ENCODE measurements at places on chromosomes 1 and 21. TPM values are rescaled to one million over a fixed set of nuclear protein-coding genes. Genes with fewer than 3 reads are reported as not detected.

Gene LCE1D
- not detected for total RNA-seq

Gene TTC3
- 224 TPM for total RNA-seq

DNA sequence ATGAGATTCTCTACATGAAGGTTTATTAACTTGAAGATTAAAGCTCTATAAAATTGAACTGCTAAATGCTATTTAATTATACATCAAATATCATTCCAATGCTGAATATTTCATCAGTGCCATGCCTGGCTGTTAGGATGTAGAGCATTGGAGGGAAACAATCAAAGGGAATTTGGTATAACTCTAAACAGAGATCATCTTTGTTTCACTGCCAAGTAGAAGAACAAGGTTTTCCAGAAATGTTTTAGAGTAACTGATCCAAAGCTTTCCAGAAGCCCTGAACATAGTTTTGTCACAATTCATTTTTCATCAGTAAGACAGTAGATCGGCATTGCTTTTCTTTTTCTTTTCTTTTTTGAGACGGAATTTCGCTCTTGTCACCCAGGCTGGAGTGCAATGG is 5.9 kb upstream of the DSTYK start:
- no peak overlapping the region for H3K27ac ChIP-seq
- no peak for DNase-seq
- no peaks in the 10 kb centered on the region for H3K36me3 ChIP-seq

- H3K36me3 ChIP-seq = no peaks in the 10 kb centered on the region
- no peaks in the 10 kb centered on the region for H3K27me3 ChIP-seq
- DNase-seq = peak; percentile 100
- no peak overlapping the region for H3K27ac ChIP-seq
- no peak overlapping the region for H3K4me3 ChIP-seq
Observed at GRCh38 chr1:29569971-29570634, 333.8 kb downstream of the PTPRU start.

Gene GJA4
- total RNA-seq = not detected

DNA sequence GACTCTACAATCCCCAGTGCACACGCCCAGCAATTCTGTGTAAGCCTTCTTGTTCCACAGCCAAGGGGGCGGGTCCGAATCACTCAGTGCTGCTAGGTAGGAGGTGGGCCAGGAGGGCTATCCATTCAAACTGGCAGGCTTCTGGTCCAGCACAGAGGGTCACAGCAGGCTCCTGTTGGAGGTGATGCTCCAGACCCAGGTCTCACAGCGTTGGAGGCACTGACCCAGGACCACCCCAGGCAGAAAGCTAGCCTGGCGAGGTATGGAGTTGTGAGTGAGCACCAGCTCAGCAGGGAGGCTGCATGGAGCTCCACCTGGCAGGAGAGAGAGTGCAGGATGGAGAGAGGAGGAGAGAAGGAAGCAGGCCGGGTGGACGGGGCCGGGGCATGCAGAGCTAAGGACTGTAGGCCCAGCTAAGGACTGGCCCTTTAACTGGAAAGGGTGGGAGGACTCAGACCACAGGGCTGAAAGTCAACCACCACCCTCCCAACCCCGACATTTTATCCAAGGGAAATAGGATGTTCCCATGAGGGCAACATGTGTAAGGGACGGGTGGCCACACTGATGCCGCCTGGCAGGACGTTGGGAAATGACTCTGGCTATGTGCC is 38.7 kb downstream of the GPR161 start:
- no peaks in the 10 kb centered on the region for H3K4me1 ChIP-seq
- no peak overlapping the region for H3K27ac ChIP-seq
- no peaks in the 10 kb centered on the region for H3K36me3 ChIP-seq
- DNase-seq = no peak
- no peaks in the 10 kb centered on the region for H3K27me3 ChIP-seq

DNA sequence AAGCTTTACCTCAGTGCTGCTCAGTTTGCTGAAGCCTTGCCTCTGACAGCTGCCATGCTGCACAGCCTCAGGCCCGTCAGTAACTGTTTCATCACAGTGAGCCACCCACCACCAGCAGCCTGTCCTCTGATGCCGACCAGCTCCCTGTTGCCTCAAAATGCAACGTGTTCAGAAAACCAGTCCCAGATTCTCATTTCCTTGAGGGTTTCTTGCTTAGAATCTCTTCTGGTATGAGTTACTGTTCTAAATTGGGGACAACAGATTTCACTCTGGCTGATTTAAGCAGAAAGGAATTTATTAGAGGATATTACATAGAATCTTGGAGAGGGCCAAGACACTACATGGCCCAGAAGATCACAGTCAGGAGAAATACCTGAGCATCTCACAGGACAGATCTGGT is 11.0 kb downstream of the UBL4B start:
- no peak for DNase-seq
- H3K27ac ChIP-seq = no peak overlapping the region
- no peaks in the 10 kb centered on the region for H3K36me3 ChIP-seq

Gene KIF2C
- total RNA-seq = 9.2 TPM

Gene GNAT2
- total RNA-seq = under 0.01 TPM

DNA sequence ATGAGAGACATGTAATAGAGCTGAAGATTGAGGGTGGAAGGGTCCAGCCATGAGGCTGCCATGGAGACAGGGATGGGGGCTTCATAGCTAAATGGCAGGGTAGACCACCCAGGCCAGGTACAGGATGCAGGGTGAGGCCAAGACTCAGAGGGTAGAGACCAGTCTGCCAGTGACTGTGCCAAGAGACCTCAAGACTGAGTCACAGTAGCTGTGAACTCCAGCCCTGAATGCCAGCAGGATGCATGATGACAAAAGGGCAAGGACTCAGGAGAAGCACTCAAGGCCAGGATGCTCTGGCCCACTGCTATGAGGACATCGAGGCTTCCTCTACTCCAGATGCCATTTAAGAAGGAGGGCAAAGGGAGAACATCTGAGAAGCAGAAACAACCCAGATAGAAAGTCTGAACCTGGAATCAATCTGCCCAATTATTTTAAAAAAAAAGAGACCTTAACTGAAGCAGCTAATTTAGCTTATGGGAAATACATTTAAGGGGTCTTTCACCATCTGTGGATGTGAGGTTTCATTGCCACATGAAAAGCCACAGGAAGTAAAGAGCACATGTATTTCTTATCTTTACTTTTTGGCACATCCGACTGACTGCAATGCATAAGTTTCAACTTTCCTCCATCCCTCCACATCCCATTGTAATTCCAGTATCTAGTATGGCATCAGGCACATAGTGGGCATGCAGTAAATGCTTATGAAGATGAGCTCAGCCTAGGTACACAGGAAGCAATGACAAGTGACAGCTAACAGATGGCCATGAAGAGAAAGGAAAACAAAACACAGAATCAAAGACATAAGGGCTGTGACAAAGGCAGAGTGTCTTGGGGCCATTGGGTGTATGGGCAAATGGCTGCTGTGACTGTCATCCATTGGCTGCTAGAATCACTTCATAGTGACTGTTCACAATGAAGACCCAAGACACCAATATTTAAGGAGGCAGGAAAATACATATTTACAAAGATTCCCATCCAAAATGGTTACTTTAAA is 40.2 kb downstream of the SUSD4 start:
- no peaks in the 10 kb centered on the region for H3K4me1 ChIP-seq
- no peak for DNase-seq

Gene PCAT6
- 0.51 TPM for total RNA-seq

DNA sequence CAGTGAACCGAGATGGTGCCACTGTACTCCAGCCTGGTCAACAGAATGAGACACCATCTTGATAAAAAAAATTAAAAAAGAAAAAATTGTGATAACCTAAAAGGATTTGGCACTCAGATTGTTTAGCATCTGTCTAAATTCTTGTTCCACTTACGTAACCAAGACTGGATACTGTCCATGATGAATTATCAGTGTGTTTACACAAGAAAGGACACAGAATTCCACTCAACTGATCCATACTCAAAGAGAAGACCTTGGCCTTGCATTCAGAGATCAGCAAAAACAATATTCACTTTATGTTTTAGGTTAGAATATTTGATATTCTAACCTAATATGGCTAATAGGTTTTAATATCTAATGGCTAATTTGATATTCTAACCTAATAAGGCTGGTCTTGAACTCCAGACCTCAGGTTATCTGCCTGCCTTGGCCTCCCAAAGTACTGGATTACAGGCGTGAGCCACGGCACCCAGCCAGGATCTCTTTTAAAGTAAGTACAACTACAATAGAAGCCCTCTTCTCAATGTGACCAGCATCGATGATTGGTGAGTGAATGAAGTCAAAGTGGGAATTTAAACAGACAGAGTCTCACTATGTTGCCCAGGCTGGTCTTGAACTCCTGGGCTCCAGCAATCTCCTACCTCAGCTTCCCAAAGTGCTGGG is 43.1 kb upstream of the COX20 start:
- H3K27ac ChIP-seq = no peak overlapping the region
- H3K36me3 ChIP-seq = no peaks in the 10 kb centered on the region
- peak; percentile 72 for DNase-seq
- H3K4me1 ChIP-seq = no peaks in the 10 kb centered on the region

GRCh38 chr21:28174701-28175100 is 818.0 kb downstream of the LTN1 start:
- no peaks in the 10 kb centered on the region for H3K36me3 ChIP-seq
- no peak for DNase-seq
- no peak overlapping the region for H3K27ac ChIP-seq
- no peaks in the 10 kb centered on the region for H3K27me3 ChIP-seq
- no peak overlapping the region for H3K4me3 ChIP-seq

- DNase-seq = no peak
- no peaks in the 10 kb centered on the region for H3K27me3 ChIP-seq
- H3K4me1 ChIP-seq = no peaks in the 10 kb centered on the region
- H3K4me3 ChIP-seq = no peak overlapping the region
- no peaks in the 10 kb centered on the region for H3K36me3 ChIP-seq
Observed at GRCh38 chr1:43883321-43883720, 50.3 kb upstream of the ARTN start.

- no peak for DNase-seq
- H3K4me3 ChIP-seq = no peak overlapping the region
- no peaks in the 10 kb centered on the region for H3K27me3 ChIP-seq
- H3K27ac ChIP-seq = no peak overlapping the region
- peaks cover 21% of the 10 kb centered on the region for H3K4me1 ChIP-seq
Observed at GRCh38 chr1:150969626-150970025, 5.0 kb downstream of the CERS2 start.

Gene HAO2
- total RNA-seq = not detected

DNA sequence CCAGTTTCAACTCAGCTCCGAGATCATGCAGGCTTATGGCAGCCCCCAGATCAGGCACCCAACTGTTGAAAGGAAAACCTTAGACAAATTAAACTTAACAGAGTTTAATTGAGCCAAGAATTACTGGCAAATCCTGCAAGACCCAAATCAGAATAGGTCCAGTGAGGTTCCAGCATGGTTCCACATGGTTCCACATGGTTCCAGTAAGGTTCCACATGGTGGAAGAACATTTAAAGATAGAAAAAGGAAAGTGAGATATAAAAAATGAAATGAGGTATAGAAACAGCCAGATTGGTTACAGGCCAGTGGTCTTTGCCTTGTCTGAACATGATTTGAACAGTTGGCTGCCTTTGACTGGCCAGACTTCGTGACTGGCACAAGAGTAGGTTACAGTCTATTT is 288.8 kb upstream of the LRRC7 start:
- H3K36me3 ChIP-seq = no peaks in the 10 kb centered on the region
- H3K4me1 ChIP-seq = no peaks in the 10 kb centered on the region
- H3K27ac ChIP-seq = no peak overlapping the region
- DNase-seq = no peak
- no peak overlapping the region for H3K4me3 ChIP-seq

DNA sequence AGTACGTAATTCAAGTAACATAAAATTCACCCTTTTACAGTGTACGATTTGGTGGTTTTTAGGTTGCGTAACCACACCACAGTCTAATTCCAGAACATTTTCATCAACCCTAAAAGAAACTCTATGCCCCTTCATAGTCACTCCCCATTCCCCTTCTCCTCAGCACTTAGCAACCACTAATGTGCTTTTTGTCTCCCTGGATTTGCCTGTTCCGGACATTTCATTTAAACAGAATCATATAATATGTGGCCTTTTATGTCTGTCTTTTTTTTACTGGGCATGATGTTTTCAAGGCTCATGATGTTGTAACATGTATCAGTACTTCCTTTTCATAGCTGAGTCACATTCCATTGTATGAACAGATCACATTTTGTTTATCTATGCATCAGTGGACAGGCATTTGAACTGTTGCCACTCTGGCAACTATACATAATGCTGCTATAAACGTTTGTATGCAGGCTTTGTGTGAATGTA is 20.8 kb downstream of the OBSCN start:
- H3K27ac ChIP-seq = peak overlapping the region; percentile 71
- peak; percentile 84 for DNase-seq
- no peak overlapping the region for H3K4me3 ChIP-seq
- no peaks in the 10 kb centered on the region for H3K36me3 ChIP-seq

GRCh38 chr1:225500624-225501192 is 72.9 kb upstream of the LBR start:
- H3K36me3 ChIP-seq = peaks cover 2% of the 10 kb centered on the region
- no peak for DNase-seq
- no peaks in the 10 kb centered on the region for H3K27me3 ChIP-seq
- H3K4me1 ChIP-seq = peaks cover 2% of the 10 kb centered on the region

GRCh38 chr1:2258122-2258681 is 30.1 kb downstream of the SKI start:
- H3K27me3 ChIP-seq = no peaks in the 10 kb centered on the region
- H3K4me1 ChIP-seq = no peaks in the 10 kb centered on the region
- no peak for DNase-seq
- H3K4me3 ChIP-seq = no peak overlapping the region

GRCh38 chr1:99560207-99561040 is 85.5 kb upstream of the PALMD start:
- no peaks in the 10 kb centered on the region for H3K36me3 ChIP-seq
- no peak overlapping the region for H3K4me3 ChIP-seq
- H3K4me1 ChIP-seq = peaks cover 12% of the 10 kb centered on the region
- H3K27me3 ChIP-seq = no peaks in the 10 kb centered on the region
- DNase-seq = no peak
- H3K27ac ChIP-seq = no peak overlapping the region

Gene HES2
- total RNA-seq = 0.50 TPM

- DNase-seq = peak; percentile 61
- no peaks in the 10 kb centered on the region for H3K36me3 ChIP-seq
- no peak overlapping the region for H3K4me3 ChIP-seq
- no peaks in the 10 kb centered on the region for H3K27me3 ChIP-seq
Observed at GRCh38 chr1:245086389-245086969, 68.3 kb upstream of the KIF26B start.

DNA sequence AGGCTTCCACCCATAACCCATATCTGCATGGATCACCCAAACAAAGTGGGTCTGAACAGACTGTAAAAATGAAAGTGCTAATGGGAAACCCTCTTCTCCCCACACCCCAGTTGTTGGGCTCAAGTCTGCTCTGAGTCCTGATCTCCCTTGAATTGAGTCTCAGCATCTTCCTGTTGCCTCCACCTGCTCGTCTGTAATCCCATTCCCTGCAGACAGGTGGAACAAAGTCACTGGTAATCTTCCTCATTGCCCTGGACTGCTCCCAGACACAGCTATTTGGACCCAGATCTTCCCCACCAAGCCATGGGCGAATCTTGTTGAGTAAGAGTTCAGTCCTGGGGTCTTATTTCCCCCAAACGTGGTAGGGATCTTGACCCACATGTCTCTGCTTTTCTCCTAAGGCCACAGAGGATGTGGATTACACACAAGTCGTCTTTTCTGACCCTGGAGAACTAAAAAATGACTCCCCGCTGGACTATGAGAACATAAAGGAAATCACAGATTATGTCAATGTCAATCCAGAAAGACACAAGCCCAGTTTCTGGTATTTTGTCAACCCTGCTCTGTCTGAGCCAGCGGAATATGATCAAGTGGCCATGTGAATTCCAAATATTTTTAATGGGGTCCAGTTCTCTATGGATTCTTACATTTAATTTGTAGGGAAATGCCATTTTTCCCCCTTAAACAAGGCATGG is 15.7 kb downstream of the AVPR1B start:
- DNase-seq = no peak
- H3K4me1 ChIP-seq = no peaks in the 10 kb centered on the region
- peaks cover 27% of the 10 kb centered on the region for H3K27me3 ChIP-seq
- no peaks in the 10 kb centered on the region for H3K36me3 ChIP-seq
- no peak overlapping the region for H3K27ac ChIP-seq
- H3K4me3 ChIP-seq = no peak overlapping the region
